Muscle of leg (tissue), 16 donors: ENCODE measurements at places on chromosomes 11 and 22. TPM values are rescaled to one million over a fixed set of nuclear protein-coding genes. Genes with fewer than 3 reads are reported as not detected.

Gene SLC17A6
- polyA plus RNA-seq: not detected

Gene PPP2R5B
- 13.6 TPM for polyA plus RNA-seq

GRCh38 chr22:29154364-29155048 lies 51.2 kb upstream of the EMID1 start:
- no peak overlapping the region for H3K4me3 ChIP-seq
- no peak overlapping the region for H3K27ac ChIP-seq
- peaks cover 51% of the 10 kb centered on the region for H3K4me1 ChIP-seq
- peaks cover 5% of the 10 kb centered on the region for H3K36me3 ChIP-seq
- no peaks in the 10 kb centered on the region for H3K27me3 ChIP-seq

Gene IRAG1
- 3.7 TPM for polyA plus RNA-seq

Gene FAM111B
- 14.4 TPM for polyA plus RNA-seq

Gene NAGA
- 21.6 TPM for polyA plus RNA-seq

- no peaks in the 10 kb centered on the region for H3K36me3 ChIP-seq
- no peak overlapping the region for H3K27ac ChIP-seq
- no peak overlapping the region for H3K4me3 ChIP-seq
- DNase-seq: no peak
Measured at GRCh38 chr11:43197379-43197778, 114.4 kb upstream of the API5 start.

Gene CTSF
- polyA plus RNA-seq: 23.1 TPM

DNA sequence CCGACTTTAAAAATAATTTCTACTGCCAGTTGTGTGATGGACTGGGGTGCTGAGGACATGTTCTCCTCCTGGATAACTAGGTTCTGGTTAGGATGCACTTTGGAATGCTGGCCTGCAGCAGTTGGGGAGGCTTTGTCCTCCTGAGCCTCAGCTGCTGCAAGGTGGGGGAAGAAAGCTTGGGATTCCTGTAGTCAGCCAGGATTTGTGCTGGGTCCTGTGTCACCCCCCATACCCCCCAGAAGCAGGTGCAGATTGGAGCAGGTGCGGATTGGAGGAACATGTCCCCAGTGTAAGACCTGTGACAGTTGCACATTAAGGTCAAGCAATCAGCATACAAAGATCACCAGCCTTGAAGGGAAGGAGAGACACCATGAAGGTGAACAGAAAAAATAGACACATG lies 51.1 kb downstream of the MED15 start:
- H3K4me3 ChIP-seq: no peak overlapping the region
- peaks cover 58% of the 10 kb centered on the region for H3K36me3 ChIP-seq
- no peak overlapping the region for H3K27ac ChIP-seq
- no peak for DNase-seq
- no peaks in the 10 kb centered on the region for H3K27me3 ChIP-seq
- H3K4me1 ChIP-seq: peaks cover 40% of the 10 kb centered on the region

DNA sequence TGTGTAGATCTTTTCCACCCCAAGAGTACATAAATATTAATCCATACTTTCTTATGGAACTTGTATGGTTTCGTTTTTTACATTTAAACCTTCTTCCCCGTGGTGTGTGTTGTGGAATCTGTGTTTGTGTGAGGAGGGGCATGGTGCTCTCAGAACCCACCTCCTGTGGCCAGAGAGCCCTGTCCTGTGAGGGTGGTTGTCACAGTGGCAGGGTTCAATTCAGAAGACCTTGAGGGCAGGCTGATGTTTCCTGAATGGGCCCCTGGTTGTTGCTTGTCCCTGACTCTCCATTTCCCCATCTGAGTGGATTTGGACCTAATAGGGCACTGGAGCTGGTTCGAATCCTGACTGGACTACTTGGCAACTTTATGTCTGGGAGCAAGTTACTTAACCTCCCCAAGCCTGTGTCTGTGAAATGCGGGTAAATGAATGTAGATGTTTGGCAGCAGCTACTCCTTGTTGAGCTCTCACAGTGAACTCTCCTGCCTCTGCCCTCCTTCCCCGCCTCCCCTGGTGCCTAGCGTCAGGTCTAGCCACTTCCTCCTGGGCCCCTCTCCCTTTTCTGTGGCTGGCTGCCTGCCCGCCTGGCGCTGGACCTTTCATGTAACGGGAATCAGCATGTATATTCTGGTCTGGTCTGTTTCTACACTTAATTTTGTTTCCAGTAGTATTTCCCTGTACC lies 7.3 kb downstream of the NEAT1 start:
- no peaks in the 10 kb centered on the region for H3K27me3 ChIP-seq
- peaks cover 24% of the 10 kb centered on the region for H3K36me3 ChIP-seq
- H3K4me3 ChIP-seq: no peak overlapping the region
- peak; percentile 82 for DNase-seq

DNA sequence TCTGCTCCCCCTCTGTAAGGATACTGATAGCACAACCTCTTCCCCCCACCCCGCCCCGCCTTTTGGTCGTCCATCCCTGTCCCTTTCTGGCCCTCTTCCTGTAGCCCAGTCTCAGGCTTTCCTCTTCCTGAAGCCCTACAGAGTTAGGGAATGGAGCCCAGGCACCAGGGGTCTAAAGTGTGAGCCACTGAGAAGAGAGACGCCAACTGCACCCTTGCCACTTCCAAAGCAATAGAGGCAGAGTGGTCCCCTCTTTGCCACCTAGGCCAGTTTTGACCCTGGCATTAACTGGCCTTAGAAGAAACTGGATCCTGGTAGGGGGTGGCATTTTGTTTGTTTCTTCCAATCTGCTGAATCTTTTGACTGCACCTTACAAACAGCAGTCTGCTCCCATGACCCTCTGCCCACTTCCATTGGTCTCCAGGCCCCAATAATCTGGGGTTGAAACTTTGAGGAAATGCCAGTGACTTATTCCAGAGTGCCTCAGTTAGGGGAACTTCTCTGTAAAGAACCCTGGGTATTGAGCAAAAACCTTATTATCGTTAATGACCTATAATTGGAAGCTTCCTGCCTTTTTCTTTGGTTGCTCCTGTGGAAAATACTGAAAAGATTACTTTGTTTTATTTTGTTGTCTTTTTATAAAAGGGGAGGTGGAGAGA lies 9.7 kb upstream of the GRK2 start:
- no peak overlapping the region for H3K27ac ChIP-seq
- DNase-seq: no peak
- H3K4me3 ChIP-seq: no peak overlapping the region
- H3K27me3 ChIP-seq: no peaks in the 10 kb centered on the region
- H3K4me1 ChIP-seq: peaks cover 4% of the 10 kb centered on the region
- peaks cover 63% of the 10 kb centered on the region for H3K36me3 ChIP-seq

DNA sequence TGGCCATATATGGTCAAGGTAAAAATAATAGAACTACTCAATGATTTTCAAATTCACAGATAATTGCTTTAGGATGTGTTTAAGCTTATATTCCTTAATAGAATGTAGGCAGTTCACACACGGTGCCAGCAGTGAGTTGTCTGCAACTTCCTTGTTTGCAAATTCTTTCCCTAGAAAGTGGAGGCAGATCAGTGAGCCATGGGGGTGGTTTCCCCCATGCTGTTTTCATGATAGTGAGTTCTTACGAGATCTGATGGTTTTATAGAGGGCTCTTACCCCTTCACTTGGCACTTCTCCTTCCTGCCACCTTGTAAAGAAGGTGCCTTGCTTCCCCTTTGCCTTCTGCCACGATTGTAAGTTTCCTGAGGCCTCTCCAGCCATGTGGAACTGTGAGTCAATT lies 111.8 kb upstream of the LMO1 start:
- H3K4me1 ChIP-seq: no peaks in the 10 kb centered on the region
- no peaks in the 10 kb centered on the region for H3K27me3 ChIP-seq
- H3K36me3 ChIP-seq: no peaks in the 10 kb centered on the region
- H3K27ac ChIP-seq: no peak overlapping the region
- no peak for DNase-seq

GRCh38 chr11:115241899-115242298 lies 262.3 kb downstream of the CADM1 start:
- no peaks in the 10 kb centered on the region for H3K27me3 ChIP-seq
- no peak for DNase-seq
- H3K4me3 ChIP-seq: no peak overlapping the region
- H3K4me1 ChIP-seq: peaks cover 4% of the 10 kb centered on the region
- H3K36me3 ChIP-seq: no peaks in the 10 kb centered on the region

DNA sequence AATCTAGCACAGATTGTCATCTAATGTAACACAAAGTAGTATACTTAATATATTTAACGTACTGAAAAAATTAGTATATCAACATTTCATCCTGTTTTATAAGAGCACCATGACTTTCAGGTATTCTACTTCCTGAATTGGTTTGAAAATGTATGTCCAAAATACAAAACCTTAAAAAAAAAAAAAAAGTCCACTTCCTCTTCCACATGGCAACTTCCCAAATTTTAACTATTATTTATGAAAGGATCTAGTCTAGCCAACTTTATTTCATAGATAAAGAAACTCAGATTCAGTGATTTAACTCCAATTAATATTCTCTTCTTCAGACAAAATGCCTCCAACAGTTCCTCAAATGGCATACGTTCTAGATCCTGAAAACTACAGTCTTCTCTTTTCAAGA lies 44.0 kb downstream of the PIK3C2A start:
- no peak for DNase-seq
- no peaks in the 10 kb centered on the region for H3K27me3 ChIP-seq
- no peak overlapping the region for H3K4me3 ChIP-seq
- H3K27ac ChIP-seq: no peak overlapping the region

Gene LGALS12
- 0.36 TPM for polyA plus RNA-seq

Gene MED15
- polyA plus RNA-seq: 44.7 TPM

DNA sequence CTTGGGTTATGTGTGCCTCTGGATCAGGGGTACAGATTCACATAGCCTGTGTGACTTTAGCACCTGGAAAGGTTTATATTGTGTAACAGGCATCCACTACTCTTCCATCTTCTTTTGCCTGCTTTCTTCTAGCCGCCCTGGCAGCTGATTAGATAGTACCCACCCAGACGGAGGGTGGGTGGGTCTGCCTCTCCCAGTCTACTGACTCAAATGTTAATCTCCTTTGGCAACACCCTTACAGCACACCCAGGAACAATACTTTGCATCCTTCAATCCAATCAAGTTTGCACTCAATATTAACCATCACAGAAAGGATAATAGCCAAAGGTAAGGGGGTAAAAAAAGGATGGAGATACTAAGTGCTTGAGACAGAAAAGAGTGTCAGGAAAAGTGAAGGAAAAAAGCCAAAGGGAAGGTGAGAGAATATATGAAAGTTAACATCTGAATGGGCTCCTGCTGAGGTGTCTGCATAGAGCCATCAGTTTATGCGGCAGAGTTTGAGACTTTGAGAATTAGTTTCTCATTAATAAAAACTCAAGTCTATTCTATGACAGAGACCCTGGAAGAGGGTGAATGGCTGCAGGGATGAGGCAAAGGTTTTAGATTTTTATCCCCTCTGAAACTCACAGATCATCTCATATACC lies 2.6 kb upstream of the OR51B6 start:
- no peak overlapping the region for H3K4me3 ChIP-seq
- no peaks in the 10 kb centered on the region for H3K36me3 ChIP-seq
- no peaks in the 10 kb centered on the region for H3K4me1 ChIP-seq
- H3K27ac ChIP-seq: no peak overlapping the region
- no peak for DNase-seq

Gene SART1
- 42.8 TPM for polyA plus RNA-seq

DNA sequence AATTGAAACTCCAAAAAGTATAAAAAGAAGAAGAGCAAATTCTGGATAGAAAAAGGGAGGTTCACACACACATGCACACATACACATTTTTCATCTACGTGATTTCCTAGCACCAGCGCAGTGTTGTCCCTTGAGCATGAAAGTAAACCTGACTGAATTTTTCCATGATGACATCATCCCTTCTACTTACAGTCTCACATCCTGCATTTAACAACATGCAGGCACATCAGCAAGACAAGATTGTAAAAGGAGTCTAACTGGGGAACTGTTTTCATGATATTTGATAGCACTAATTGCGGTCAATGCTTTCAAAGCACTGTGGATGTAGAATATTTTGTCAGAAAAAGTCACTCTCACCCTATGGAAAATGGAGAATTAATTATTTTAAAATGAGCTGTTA lies 36.6 kb downstream of the GAS2 start:
- no peaks in the 10 kb centered on the region for H3K4me1 ChIP-seq
- no peak overlapping the region for H3K4me3 ChIP-seq
- peak overlapping the region; percentile 57 for H3K27ac ChIP-seq

GRCh38 chr11:22203281-22203680 lies 10.4 kb downstream of the ANO5 start:
- H3K36me3 ChIP-seq: no peaks in the 10 kb centered on the region
- no peaks in the 10 kb centered on the region for H3K27me3 ChIP-seq
- H3K4me1 ChIP-seq: no peaks in the 10 kb centered on the region
- H3K4me3 ChIP-seq: no peak overlapping the region

DNA sequence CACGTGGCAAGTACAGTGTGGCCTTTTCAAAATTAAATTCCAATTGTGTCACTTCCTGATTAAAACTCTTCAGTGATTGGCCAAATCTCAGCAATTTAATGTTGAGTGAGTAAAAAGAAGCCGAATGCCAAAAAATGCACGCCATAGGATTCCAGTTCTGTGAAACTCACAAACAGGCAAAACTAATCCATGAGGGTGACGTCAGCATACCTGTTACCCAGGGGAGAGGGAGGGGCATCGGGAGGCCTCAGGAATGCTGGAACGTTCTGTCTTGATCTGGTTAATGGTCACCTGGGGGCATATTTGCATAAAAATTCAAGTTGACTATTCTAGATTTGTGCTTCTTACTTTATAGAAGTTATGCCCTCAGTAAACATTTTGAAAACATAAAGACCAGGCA lies 39.9 kb upstream of the RAB1B start:
- no peak overlapping the region for H3K4me3 ChIP-seq
- no peak overlapping the region for H3K27ac ChIP-seq
- DNase-seq: no peak
- no peaks in the 10 kb centered on the region for H3K27me3 ChIP-seq
- no peaks in the 10 kb centered on the region for H3K4me1 ChIP-seq
- H3K36me3 ChIP-seq: peaks cover 60% of the 10 kb centered on the region

GRCh38 chr11:8063324-8063723 lies 17.7 kb upstream of the TUB start:
- H3K27ac ChIP-seq: peak overlapping the region; percentile 3
- H3K4me1 ChIP-seq: peaks cover 25% of the 10 kb centered on the region
- no peak overlapping the region for H3K4me3 ChIP-seq

GRCh38 chr22:26610996-26611395 lies 6.8 kb downstream of the CRYBB1 start:
- no peak overlapping the region for H3K27ac ChIP-seq
- peaks cover 15% of the 10 kb centered on the region for H3K27me3 ChIP-seq
- DNase-seq: no peak
- H3K4me3 ChIP-seq: no peak overlapping the region
- H3K36me3 ChIP-seq: no peaks in the 10 kb centered on the region

Gene TCN2
- polyA plus RNA-seq: 9.8 TPM

Gene HTR3A
- polyA plus RNA-seq: 0.09 TPM

- no peak overlapping the region for H3K27ac ChIP-seq
- H3K27me3 ChIP-seq: peaks cover 15% of the 10 kb centered on the region
- H3K4me3 ChIP-seq: no peak overlapping the region
- no peaks in the 10 kb centered on the region for H3K36me3 ChIP-seq
- no peak for DNase-seq
- peaks cover 11% of the 10 kb centered on the region for H3K4me1 ChIP-seq
Measured at GRCh38 chr11:22190827-22191463, 1.9 kb upstream of the ANO5 start.

Gene C11orf91
- not detected for polyA plus RNA-seq

Gene RANGAP1
- polyA plus RNA-seq: 33.4 TPM
